ENCODE measurements at places on chromosomes 5 and 9. TPM values are rescaled to one million over a fixed set of nuclear protein-coding genes. Genes with fewer than 3 reads are reported as not detected.

MLANA gene
- not detected for total RNA-seq

PRDM9 gene
- total RNA-seq, result not detected

TNFSF15 gene
- 0.74 TPM for total RNA-seq

- H3K4me3 ChIP-seq, result no peak overlapping the region
- no peaks in the 10 kb centered on the region for H3K36me3 ChIP-seq
- H3K27me3 ChIP-seq, result no peaks in the 10 kb centered on the region
Observed at GRCh38 chr9:86242071-86242470, 17.4 kb downstream of the C9orf153 start.

DNA sequence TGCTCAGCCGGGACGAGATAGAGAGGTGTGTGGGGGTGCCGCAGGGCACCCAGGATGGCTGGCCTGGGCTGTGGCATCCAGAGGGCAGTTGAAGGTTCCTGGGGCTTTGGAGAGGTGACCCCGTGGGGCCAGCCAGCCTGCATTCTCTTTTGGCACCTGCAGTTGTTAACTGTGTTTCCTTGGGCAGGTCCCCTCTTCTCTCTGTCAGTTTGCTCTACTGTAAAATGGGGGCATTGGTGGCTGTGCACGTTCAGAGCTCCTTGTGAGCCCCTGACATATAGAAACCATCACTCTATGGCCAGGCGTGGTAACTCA lies 8.5 kb downstream of the ZDHHC12 start:
- no peaks in the 10 kb centered on the region for H3K27me3 ChIP-seq
- no peaks in the 10 kb centered on the region for H3K4me1 ChIP-seq
- no peaks in the 10 kb centered on the region for H3K36me3 ChIP-seq
- no peak overlapping the region for H3K4me3 ChIP-seq
- DNase-seq, result no peak

DNA sequence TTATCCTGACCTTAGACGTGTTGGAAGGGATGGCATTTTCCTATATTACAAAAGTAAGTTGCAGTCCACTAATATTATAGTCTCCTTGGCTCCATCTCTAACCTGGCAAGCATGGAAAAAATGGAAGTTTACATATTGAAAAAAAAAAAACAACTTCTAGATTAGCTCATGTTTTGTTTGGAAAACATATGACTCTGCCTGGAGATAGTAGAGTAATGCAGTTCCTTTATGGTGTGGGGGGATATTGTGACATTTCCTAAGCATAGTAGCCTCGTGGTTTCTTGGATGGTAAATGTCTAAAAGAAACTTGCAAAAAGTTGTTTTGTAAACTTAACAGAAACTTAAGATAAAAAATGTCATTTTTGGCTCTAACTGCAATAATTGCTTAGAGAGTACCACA lies 244.4 kb upstream of the FBXL7 start:
- no peaks in the 10 kb centered on the region for H3K27me3 ChIP-seq
- H3K4me3 ChIP-seq, result no peak overlapping the region
- H3K4me1 ChIP-seq, result no peaks in the 10 kb centered on the region
- no peak overlapping the region for H3K27ac ChIP-seq

GRCh38 chr9:118567861-118568260 lies 801.4 kb downstream of the BRINP1 start:
- H3K4me3 ChIP-seq, result no peak overlapping the region
- no peaks in the 10 kb centered on the region for H3K27me3 ChIP-seq
- no peak for DNase-seq
- no peaks in the 10 kb centered on the region for H3K4me1 ChIP-seq

- H3K36me3 ChIP-seq, result no peaks in the 10 kb centered on the region
- no peaks in the 10 kb centered on the region for H3K4me1 ChIP-seq
- no peaks in the 10 kb centered on the region for H3K27me3 ChIP-seq
- H3K4me3 ChIP-seq, result no peak overlapping the region
Observed at GRCh38 chr5:40652441-40653220, 27.1 kb upstream of the PTGER4 start.

DNA sequence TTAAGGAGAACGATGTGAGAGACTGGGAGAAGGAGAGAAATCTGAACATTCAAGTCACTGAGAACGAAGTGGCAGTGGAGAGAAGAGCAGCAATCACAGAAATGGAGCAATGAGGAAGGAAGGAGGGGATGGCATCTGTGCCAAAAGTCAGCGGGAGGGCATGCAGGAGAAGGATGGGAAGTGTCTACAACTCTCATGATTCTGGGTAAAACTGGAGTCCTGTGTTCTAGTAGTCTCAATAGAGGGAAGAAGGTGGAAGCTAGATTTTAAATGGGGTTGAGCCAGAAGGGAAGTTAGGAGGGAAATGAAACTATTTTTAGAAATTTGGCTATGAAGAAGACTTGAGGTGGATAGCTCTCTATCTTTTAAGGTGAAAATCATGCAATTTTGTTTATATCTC lies 39.1 kb upstream of the SPATA31C2 start:
- H3K4me3 ChIP-seq, result no peak overlapping the region
- no peak overlapping the region for H3K27ac ChIP-seq
- no peaks in the 10 kb centered on the region for H3K27me3 ChIP-seq
- H3K36me3 ChIP-seq, result no peaks in the 10 kb centered on the region

DNA sequence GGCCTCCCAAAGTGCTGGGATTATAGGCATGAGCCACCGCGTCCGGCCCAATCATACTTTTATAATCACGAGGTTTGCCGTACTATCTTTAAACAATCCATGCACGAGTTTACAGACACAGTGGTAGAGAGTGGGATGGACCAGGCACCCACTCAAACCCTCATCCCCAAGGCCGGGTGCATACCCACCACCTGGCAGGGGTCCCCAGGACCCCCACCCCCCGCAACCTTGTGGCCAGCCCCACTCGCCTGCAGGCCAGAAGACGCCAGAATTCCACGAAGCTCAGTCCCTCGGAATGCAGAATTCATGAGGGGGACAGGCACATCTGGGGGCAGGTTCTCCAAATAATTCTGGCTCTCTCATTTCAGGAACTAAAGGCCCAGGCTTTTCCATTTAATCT lies 17.1 kb downstream of the NACC2 start:
- H3K27me3 ChIP-seq, result no peaks in the 10 kb centered on the region
- no peak for DNase-seq
- H3K36me3 ChIP-seq, result no peaks in the 10 kb centered on the region
- no peak overlapping the region for H3K4me3 ChIP-seq
- peaks cover 41% of the 10 kb centered on the region for H3K4me1 ChIP-seq
- H3K27ac ChIP-seq, result no peak overlapping the region

DNA sequence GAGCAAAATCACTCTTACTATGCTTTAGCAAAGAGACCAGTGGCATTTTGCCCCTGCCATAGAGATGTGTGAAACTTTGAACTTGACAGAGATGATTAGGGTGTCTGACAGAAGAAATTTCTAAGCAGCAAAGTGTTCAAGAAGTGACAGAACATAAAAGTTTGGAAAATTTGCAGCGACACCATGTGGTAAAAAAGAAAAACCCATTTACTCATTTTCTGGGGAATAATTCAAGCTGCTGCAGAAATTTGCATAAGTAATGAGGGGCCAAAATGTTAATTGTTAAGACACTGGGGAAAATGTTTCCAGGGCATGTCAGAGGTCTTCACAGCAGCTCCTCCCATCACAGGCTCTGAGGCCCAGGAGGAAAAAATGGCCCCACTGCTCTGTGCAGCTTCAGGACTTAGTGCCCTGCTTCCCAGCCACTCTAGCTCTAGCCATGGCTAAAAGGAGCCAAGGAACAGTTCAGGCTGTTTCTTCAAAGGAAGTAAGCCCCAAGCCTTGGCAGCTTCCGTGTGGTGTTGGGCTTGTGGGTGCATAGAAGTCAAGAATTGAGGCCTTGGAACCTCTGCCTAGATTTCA lies 6.1 kb upstream of the AP3B1 start:
- DNase-seq, result no peak
- peaks cover 3% of the 10 kb centered on the region for H3K4me1 ChIP-seq
- H3K36me3 ChIP-seq, result no peaks in the 10 kb centered on the region
- H3K27me3 ChIP-seq, result no peaks in the 10 kb centered on the region

DNA sequence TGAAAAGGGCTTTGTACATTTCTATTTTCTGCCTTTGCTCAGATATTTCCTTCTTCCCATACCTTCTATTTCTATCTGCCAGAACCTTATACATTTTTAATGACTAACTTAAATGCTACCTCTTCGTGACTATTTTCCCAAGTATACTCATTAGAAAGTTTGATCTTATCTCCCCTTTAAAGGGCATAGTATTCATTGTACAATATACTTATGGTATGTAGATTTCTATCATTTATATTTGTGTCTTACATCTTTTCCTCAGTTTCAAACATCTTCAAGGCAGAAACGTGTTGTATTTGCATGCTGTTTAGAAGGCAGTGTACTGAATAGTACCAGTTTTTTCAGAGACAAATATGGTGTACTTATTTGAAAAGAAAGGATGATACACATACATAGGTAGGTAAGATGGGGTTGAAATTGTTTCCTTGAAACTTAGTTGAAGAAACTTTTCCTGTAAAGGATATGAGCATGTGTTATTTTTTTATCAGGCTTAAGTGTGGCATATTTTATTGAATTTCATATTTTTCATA lies 518.1 kb upstream of the NUDT12 start:
- no peaks in the 10 kb centered on the region for H3K36me3 ChIP-seq
- no peak overlapping the region for H3K27ac ChIP-seq
- no peaks in the 10 kb centered on the region for H3K4me1 ChIP-seq
- no peak for DNase-seq
- H3K27me3 ChIP-seq, result no peaks in the 10 kb centered on the region

DNA sequence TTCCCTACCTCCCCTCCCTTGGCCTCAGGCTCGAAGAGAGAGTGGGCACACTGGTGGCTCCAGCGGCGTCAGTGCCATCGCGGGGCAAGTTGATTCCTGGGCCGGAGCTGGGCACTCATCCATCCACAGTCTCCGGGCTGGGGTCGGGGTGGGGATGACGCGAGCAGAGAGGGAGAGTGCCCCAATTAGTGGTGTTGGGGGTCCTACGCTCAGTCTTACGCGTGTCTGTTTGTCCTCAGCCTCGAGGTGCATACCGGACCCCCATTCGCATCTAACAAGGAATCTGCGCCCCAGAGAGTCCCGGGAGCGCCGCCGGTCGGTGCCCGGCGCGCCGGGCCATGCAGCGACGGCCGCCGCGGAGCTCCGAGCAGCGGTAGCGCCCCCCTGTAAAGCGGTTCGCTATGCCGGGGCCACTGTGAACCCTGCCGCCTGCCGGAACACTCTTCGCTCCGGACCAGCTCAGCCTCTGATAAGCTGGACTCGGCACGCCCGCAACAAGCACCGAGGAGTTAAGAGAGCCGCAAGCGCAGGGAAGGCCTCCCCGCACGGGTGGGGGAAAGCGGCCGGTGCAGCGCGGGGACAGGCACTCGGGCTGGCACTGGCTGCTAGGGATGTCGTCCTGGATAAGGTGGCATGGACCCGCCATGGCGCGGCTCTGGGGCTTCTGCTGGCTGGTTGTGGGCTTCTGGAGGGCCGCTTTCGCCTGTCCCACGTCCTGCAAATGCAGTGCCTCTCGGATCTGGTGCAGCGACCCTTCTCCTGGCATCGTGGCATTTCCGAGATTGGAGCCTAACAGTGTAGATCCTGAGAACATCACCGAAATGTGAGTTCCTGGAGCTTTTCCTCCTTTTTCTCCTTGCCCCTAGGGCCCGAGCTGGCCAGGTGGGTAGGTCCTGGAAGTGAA lies 861 bp downstream of the NTRK2 start:
- peak overlapping the region; percentile 82 for H3K27ac ChIP-seq
- no peaks in the 10 kb centered on the region for H3K27me3 ChIP-seq
- peaks cover 10% of the 10 kb centered on the region for H3K4me1 ChIP-seq
- H3K36me3 ChIP-seq, result no peaks in the 10 kb centered on the region
- no peak for DNase-seq

GRCh38 chr9:107584944-107585343 lies 95.4 kb upstream of the KLF4 start:
- H3K4me3 ChIP-seq, result no peak overlapping the region
- DNase-seq, result no peak
- H3K36me3 ChIP-seq, result no peaks in the 10 kb centered on the region
- H3K27ac ChIP-seq, result no peak overlapping the region

DNA sequence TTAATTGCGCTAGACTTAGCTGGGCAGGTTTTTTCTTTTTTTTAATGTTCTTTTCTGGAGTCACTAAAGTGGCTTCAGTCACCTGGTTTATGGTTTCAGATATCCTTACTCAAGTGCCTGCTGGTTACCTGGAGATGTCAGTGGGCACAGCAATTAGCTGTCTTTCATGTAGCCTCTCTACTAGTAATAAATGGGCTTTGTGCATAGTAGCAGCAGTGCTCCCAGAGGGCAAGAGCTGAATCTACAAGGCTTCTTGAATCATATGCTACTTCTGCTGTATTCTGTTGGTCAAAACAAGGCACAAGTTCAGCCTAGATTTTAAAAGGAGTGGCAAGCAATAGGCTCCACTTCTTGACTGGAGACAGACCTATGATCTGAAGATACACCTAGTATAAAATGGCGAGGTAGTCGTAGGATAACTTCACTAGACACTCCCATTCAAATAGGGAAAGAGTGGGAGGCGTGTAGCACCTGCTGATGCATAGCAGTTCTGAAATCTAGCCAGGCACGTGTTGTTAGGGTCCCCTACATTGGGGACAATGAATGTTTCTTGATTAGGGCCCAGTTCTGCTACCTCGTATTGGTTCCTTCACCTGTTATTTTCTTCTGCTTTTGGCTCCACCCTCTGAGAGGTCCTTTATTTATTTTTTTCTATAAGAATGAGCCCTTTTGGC lies 7.0 kb downstream of the SCAMP1 start:
- H3K4me1 ChIP-seq, result peaks cover 5% of the 10 kb centered on the region
- H3K27me3 ChIP-seq, result no peaks in the 10 kb centered on the region
- DNase-seq, result no peak
- no peak overlapping the region for H3K27ac ChIP-seq
- H3K4me3 ChIP-seq, result no peak overlapping the region
- H3K36me3 ChIP-seq, result no peaks in the 10 kb centered on the region

DNA sequence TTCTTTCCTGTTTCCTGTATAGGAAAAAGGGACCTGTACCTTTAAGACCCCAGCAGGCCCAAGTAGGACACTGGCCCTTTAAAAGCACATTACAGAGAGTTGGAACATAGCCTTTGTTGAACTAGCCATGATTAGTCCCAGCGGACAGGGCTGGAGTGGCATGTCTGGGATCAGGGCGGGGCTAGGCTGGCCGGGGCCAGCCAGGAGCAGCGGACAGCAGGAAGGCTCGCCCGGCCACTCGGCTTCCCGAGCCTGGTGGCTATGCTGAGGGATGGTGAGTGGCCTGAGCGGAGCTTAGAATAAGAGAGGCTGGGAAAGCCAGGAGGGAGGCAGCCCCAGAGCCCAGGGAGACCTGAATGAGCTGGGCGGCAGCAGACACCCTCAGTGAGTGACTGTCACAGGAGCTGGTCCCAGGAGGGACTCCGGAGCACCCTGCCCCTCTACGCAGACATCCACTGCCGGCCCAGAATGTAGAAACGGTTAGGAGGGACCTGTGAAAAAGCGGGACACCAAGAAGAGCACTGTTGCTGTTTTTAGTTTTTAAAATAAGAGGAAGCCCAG lies 92.1 kb downstream of the DAB2IP start:
- peaks cover 83% of the 10 kb centered on the region for H3K4me1 ChIP-seq
- DNase-seq, result no peak
- H3K4me3 ChIP-seq, result peak overlapping the region; percentile 52
- peak overlapping the region; percentile 88 for H3K27ac ChIP-seq
- no peaks in the 10 kb centered on the region for H3K36me3 ChIP-seq

GRCh38 chr5:145521066-145521465 lies 314.1 kb downstream of the PRELID2 start:
- no peaks in the 10 kb centered on the region for H3K36me3 ChIP-seq
- H3K4me1 ChIP-seq, result peaks cover 4% of the 10 kb centered on the region
- no peak overlapping the region for H3K4me3 ChIP-seq
- no peak overlapping the region for H3K27ac ChIP-seq

GRCh38 chr9:89449261-89449671 lies 48.6 kb downstream of the SEMA4D start:
- H3K4me1 ChIP-seq, result peaks cover under 1% of the 10 kb centered on the region
- no peak overlapping the region for H3K4me3 ChIP-seq
- H3K27me3 ChIP-seq, result no peaks in the 10 kb centered on the region
- H3K36me3 ChIP-seq, result no peaks in the 10 kb centered on the region
- DNase-seq, result no peak
